ENCODE measurements at places on chromosomes 4 and X.
A peak's percentile ranks its signal among the peaks of the same experiment; 100 is the strongest.

DNA sequence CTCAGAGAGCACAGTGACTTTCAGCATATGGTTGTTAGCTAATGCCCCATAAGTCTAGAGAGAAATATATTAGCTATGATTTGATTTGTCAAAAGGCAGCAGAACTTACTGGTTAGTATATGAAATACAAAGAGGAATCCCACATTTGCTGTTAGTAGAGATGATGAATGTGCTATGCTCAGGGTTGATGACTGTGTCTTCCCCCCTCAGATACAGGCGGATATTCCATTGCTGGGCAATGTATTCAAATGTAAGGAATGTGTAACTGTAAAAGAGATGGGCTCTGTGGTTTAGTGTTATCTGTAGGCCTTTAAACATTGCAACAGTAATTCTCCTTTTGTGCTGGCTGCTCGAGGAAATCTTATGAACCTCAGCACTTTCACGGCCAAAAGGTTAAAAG lies 528.9 kb upstream of the ARX start:
- DNase-seq = no peak

GRCh38 chr4:188403272-188403671 lies 264.0 kb downstream of the TRIML1 start:
- DNase-seq = peak; percentile 4

- DNase-seq = no peak
Observed at GRCh38 chr4:74120086-74120485, 21.1 kb upstream of the CXCL2 start.

GRCh38 chr4:3413217-3413671 lies 28.5 kb upstream of the HGFAC start:
- no peak for DNase-seq

DNA sequence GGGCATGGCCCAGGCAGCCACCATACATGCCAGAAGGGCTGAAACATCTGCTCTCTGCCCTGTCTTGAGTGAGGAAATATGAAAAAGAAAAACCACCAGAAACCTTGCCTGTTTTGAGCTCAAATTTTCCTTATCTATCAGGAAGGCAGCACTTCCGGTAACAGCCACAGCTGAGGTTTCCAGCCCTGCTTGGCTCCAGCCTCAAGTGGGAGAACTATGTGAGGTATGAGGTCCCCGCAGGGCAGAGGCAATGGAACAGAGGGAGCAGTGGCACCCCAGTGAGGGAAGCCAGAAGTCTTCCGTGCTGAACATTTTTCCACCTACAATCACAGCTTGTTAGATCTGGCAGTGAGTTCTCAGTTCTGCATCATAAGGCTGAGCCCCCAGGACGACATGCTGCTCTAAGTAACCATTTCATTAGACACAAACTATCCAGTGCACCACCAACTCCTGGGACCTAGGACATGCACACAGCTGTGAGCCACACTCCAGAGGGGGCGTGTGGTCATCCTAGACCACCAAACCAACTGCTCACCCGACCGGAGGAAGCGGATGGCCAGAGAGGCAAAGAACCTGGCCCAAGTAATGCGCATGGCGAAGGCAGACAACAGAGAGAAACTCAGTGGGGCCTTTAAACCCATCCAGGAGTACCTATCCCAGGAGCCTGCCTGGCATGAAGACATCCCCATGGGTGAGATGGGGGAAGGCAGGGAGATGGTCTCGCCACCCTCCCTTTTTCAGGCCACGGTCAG lies 22.6 kb downstream of the WDR1 start:
- no peak for DNase-seq

DNA sequence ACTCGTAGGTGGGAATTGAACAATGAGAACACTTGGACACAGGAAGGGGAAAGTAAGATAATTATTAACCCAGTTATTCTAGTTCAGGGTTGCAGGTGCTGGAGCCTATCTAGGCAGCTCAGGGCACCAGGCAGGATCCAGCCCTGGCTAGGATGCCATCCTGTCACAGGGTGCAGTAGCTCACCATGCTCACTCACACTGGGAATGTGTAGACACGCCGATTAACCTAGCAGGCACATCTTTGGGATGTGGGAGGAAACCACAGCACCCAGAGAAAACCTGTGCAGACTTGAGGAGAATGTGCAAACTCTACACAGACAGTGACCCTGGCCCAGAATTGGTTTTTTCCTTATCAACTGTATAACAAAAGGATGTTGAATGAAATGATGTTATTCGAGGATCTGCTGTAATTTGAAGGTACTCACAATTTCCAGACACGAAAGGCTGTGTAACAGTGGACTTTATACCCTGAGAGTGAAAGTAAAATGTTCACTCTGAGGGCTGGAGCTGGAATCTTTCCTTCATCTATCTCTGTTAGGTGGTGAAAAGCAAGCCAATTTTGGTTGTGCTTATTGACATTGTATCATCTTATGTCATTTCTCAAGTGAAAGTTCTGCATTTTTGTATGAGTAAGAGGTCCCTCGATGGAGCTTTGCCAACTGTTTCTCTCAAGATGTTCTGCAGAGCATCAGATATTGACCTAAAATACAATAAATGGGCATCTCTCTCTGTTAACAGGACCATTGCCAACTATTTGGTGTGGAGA lies 78.8 kb downstream of the PHEX start:
- no peak for DNase-seq

DNA sequence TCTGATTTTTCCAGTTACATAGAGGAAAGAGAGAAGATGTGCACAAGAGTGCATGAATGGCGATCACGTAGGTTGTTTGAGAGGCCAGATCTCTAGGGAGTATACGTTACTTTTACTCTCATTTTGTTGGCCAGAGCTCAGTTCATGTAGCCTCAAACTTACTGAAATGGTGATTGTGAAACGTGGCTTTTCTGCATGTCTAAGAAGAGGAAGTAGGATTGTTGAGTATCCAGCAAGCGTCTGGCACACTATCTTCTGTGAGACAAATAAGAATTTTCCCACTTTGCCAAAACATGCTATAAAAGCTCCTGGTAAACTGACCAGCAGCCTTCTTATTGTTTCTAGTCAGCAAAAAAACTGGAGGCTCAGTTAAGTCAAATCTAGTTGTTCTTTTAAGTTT lies 264.5 kb upstream of the EMCN start:
- DNase-seq = peak; percentile 71

DNA sequence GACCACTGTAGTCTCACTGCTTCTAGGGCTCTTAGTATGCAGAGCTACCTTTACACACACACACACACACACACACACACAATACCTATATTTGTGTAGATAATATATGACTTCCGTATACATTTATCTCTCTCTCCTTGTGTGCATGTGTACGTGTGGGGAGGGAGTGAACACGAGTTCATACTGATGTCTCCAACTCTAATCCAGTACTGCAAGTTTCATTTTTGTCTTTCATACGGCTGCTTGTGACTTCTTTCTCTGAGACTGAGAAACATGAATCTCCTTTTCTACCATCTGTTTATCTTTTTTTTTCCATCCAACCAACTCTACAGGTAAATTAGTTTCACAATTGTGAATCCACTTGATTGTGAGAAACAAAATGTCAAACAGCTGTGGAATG lies 1229.5 kb upstream of the AGA start:
- no peak for DNase-seq

GRCh38 chrX:87063642-87064041 lies 454.0 kb upstream of the KLHL4 start:
- DNase-seq = no peak

DNA sequence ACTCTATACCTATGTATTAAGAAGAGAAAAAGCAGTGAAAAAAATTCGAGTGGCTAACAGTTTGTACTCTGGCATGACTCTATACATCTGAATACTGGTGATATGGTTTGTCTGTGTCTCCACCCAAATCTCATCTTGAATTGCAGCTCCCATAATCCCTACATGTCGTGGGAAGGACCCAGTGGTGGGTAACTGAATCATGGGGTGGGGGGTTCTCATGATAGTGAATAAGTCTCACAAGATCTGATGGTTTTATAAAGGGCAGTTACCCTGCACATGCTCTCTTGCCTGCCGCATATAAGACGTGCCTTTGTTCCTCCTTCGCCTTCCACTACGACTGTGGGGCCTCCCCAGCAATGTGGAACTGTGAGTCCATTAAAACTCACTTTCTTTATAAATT lies 70.4 kb downstream of the LRBA start:
- no peak for DNase-seq

DNA sequence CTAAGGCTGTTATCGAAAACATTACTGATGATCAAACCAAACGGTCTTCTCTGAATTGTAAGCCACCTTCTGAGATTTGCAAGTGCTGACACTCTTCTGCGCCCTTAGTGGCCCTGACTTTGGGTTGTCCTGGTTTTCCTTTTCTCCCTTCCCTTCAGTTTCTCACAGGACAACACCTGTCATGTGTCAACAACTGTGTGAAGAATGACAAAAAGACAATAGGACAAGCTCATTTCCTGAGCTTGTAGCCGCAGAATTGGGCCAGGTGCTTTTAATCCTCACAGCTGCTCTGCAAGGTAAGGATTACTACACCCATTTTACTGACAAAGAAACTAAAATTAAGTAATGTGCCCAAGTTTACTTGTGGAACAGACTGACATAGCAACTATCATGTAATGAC lies 44.9 kb upstream of the TXK start:
- DNase-seq = no peak

GRCh38 chr4:141455651-141456050 lies 180.7 kb upstream of the IL15 start:
- DNase-seq = no peak
